Fibroblast of skin of right biceps (primary cell): ENCODE measurements at places on chromosomes 11 and 22.
A peak's percentile ranks its signal among the peaks of the same experiment; 100 is the strongest.

DNA sequence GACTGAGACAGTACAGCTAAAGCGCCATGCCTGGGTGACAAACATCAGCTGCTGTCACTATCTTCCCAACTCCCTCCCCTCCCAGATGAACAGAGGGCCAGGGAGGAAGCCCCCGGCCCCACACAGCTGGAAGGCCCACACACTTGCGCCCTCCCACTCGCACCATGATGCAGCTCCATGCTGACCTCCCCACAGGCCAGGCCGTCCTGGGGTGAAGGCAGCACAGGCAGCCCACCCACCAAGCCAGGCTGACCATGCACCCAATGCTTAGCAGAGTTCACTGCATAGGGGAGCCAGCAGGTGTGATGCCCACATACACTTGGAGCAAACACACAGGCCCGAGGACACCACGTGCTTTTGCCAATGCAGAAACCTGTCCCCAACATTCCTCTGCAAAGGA lies 22.1 kb downstream of the LRFN4 start:
- no peak for DNase-seq

- no peak for DNase-seq
Observed at GRCh38 chr11:133503236-133503635, 29.1 kb downstream of the OPCML start.

GRCh38 chr11:32602657-32603415 lies 19.2 kb downstream of the EIF3M start:
- DNase-seq, result peak; percentile 29

- peak; percentile 97 for DNase-seq
Observed at GRCh38 chr11:29184939-29185890, 831.6 kb downstream of the KCNA4 start.

GRCh38 chr11:78386215-78386941 lies 31.2 kb downstream of the GAB2 start:
- DNase-seq, result no peak

GRCh38 chr11:118265954-118266353 lies 1.9 kb upstream of the MPZL2 start:
- no peak for DNase-seq

DNA sequence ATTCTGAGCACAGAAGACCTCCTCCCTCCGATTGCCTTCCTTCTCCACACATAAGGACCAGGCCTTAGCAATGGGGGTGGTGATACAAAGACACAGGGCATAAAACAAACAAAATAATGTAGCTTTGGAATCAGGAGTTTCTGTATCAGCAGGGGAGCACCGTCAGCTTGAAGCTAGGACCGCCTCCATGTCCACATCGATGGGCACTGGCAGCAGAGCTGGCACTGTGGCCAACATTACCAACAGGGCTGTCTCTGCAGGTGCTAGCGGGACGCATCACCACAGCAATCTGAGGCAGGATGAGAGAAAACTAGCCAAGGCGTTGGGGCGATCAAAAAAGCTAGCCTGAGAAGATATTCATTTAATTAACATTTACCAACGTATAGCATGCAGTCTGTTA lies 201.4 kb downstream of the MAML2 start:
- no peak for DNase-seq

DNA sequence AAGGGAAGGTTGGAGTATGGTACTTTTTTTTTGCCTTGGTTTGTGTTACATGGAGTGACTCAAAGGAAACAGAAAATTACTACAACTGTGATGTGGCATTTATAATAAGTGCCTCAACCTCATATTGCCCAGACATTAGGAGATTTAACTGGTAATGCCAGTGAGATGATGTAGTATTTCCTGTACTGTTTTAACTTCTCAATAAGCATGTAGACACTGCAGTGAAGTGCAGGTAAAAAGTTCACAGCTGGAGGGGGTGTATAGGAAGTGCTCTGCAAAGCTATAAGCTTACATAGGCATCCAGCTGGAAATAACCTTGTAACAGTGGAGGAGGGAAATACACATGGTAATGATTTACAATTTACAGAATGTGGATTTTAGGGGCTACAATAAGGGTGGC lies 138.2 kb upstream of the MTMR2 start:
- peak; percentile 74 for DNase-seq

GRCh38 chr22:45864959-45865476 lies 111.9 kb downstream of the WNT7B start:
- DNase-seq, result no peak

DNA sequence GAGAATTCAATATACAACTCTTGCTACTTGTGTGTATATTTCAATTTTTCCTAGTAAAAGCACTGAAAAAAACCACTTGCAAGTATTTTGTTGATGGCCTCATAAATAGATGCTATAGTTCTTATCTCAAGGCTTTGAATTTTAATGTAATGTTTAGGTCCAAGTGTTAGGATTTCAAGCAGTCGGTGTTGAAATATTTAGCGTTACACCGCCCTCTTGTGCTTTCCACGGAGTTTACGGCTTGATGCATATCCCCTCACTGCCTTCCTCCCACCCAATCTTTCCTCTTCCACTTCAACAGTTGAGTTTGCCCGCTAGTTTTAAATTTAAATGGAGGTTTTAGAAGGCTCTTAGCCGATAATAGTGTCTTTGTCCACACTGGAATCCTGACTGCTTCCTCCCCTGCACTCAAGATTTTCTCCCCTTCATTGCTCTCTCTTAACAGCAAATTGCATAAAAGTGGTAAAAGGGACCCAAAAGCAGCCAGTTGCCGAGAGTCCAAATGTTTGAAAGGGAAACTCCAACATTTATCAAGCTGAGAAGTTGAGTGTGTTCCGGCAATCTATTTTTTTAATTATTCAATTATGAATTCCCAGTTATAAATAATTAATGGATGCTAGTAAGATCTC lies 25.9 kb upstream of the HTATIP2 start:
- peak; percentile 15 for DNase-seq

GRCh38 chr11:113274713-113275582 lies 39.4 kb upstream of the TTC12 start:
- DNase-seq, result peak; percentile 10

GRCh38 chr11:104583857-104584256 lies 314.4 kb downstream of the CASP12 start:
- peak; percentile 36 for DNase-seq

GRCh38 chr11:129643031-129643721 lies 172.5 kb upstream of the TMEM45B start:
- peak; percentile 52 for DNase-seq

DNA sequence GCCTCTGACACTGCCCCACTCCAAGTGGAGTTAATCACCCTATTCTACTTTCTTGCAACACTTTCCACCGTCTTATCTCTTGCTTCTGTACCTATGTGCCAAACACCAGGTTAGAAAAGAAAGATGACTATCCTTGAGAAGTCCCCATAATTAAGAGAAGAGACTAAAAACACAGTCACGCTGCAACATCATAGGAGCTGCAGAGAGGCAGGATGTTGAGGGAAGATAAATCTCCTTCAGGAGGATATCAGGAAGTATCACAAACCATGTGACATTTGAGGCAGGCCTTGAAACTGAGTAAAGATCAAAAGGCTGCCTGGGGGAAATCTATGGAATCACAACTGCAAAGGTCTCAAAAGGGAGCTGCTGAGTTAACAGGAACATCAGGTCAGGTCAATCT lies 24.8 kb downstream of the GAB2 start:
- no peak for DNase-seq

- no peak for DNase-seq
Observed at GRCh38 chr11:71131861-71132260, 120.5 kb downstream of the SHANK2 start.

- peak; percentile 76 for DNase-seq
Observed at GRCh38 chr11:12502046-12502445, 124.7 kb downstream of the PARVA start.

GRCh38 chr11:111731821-111732220 lies 34.4 kb downstream of the PPP2R1B start:
- no peak for DNase-seq

- DNase-seq, result peak; percentile 42
Observed at GRCh38 chr11:35237860-35238715, 99.1 kb downstream of the CD44 start.

DNA sequence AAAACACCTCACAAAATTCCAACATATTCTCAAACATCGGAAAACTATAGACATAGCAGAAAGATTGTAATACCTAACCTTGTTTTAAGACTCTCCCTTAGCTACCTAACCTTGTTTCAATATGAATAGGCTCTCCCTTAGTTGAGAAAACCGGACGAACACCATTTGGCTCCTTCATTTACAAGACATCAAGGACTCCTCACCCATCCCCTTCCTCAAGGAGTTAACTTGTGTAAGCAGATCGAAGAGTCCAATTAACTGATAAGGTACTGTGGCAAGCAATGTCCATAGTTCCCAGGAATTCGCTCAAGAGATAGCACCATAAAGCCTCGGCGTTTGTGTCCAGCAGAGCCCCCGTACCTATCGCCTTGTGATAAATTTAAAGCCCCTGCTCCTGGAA lies 4.6 kb upstream of the ACRV1 start:
- DNase-seq, result no peak

DNA sequence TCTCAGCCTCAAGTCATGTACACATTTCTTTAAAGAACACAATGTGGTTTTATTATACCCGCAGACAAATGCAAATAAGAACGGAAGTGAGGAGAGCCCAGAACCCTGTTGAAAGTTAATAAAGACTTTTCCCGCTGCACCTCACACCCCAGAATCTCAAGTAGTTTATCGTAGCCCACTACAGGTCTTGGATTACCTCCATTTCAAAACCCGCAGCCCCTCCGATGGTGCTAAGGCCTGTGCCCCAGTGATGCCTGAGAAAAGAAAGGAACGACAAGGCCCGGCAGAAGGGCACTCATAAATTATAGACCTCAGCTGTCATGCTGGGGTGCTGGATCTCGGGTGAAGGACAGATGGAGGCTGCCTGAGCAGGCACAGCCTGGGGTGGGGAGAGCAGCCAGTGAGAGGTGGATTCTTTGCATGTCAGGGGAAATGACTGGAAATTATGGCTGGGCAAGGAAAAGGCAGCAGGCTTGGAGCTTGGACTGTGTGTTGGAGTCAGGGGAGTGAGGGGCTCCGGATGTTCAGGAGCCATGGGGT lies 354.1 kb downstream of the NTM start:
- DNase-seq, result no peak

GRCh38 chr22:22593964-22594656 lies 35.0 kb upstream of the PRAME start:
- DNase-seq, result peak; percentile 51
